ENCODE measurements at places on chromosomes 3 and 15.

GRCh38 chr3:67661089-67661488 lies 6.7 kb upstream of the SUCLG2 start:
- no peak for DNase-seq

DNA sequence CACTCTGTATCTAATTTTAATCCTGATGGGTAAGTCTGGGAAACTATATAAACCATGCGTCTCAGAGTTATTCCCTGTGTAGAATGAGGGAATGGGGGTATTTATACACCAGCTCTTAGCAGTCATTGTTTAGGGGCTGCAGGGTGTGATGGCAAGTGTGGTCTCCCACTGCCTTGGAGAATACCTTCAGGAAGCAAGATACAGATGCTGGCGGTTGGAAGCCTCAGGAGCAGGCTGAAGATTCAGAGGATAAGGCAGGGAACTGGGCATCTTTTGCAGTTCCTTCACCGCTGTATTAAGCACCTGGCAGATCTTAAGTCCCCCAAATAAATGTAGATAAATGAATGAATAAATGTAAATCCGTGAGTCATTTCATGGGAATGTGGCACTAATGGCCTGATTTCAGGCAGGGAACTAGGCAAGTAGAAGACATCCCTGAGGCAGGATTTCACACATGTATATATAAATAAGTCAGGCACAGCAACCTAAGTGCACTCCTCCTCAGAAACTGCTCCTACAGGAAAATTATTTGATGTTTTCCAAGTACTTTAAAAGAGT lies 209.2 kb upstream of the GADL1 start:
- no peak for DNase-seq

DNA sequence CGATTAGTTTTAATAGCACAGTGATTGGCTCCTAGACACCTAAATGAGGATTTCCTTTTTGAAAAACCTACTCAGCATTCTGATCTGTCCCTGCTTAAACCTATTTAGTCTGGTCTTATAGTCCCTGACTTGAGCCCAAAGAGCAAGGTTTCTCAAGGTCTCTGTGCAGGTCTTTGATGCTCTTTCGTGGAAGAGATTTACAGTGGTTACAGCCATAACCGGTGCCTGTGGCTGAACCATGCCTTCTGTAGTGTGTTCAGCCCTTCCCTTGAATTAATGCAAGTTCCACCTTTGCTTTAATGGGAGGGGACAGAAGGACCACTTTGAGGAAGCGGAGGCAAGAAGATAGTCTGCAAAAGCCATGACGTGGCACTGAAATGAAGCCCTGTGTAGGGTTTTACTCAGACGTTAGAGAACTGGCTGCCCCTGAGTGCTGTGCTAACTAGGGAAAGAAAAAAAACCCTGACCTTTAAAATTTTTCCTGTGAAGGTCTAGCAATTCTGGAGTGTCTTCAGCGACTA lies 43.0 kb downstream of the ZBTB38 start:
- no peak for DNase-seq

GRCh38 chr15:85340321-85340665 lies 40.1 kb upstream of the AKAP13 start:
- no peak for DNase-seq

DNA sequence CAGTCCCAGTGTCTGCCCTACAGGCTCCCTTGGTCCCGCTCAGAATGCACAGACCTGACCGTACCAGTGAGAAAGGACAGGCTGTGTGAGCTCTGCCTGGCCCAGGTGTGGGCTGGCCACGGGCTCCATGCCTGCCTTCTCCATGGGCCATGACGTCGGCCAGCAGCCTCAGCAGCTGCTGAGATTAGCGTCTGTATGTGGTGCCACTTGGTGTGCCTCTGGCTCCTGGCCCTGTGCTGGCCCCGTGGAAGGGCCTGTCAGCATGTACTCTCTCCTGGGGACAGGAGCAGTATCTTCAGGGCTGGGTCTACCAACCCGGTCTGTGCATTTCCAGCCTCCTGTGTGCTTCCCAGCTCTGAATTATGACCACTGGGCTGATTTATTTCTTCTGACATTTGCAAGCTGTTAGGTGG lies 25.7 kb downstream of the KLF13 start:
- no peak for DNase-seq

- no peak for DNase-seq
These were observed 137.7 kb downstream of the LIPC start for GRCh38 chr15:58569455-58569854.

DNA sequence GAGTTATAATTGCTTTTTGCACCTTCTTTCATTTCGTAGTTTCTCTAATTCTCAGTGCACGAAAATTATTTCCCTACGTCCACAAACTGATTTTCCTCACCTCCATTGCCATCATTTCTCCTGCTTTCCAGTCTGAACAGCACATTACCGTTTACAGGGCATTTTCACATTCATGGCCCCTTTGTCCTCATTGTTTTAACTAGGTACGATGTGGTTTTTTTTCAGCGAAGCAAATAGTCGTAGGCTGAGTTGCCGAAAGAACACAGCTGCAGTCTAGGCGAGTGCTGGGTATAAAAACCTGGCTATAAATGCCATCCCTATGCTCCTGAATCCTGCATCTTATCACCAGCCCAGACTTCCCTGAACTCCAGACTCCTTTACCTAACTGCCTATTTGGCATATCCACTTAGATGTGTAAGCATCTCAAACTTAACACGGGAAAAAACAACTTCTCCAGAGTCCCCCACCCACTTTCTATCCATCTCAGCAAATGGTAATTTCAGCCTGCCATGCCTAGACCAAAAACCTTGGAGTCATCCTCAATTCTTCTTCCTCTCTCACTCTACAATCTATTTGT lies 691 bp upstream of the FSIP1 start:
- DNase-seq = no peak

GRCh38 chr15:74317820-74318375 lies 49.5 kb downstream of the CYP11A1 start:
- DNase-seq = no peak

DNA sequence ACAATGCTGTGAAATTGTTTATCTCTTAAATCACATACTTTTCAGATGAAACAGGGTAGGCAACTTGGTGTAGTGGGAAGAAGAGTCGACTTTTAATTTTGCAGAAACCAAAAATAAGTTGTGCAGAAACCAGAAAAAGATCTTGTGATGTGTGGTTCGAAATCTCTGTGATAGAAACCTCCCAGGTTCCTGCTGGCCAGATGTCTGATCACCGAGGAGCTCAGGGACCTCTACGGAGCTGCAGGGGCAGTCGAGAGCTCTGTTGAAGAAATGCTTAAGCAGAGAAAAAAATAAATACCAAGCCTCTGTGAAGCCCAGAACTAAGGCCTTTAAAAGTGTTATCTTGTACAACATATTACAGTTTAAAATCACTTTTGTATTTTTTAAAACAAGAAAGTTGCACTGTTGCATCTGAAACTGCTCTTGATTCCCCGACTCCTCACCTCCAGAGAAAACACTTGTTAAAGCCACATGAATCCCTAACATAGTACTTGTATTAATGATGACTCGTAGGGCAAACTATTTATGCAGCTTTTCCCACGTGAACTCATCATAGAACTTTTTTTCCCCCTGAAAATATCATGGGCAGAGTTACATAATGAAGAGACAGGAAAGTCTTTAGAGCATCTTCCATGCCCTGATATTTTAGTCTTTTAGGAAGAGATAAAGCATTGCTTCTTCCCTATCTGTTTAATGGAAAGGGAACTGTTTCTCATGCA lies 51.3 kb downstream of the CCK start:
- no peak for DNase-seq

DNA sequence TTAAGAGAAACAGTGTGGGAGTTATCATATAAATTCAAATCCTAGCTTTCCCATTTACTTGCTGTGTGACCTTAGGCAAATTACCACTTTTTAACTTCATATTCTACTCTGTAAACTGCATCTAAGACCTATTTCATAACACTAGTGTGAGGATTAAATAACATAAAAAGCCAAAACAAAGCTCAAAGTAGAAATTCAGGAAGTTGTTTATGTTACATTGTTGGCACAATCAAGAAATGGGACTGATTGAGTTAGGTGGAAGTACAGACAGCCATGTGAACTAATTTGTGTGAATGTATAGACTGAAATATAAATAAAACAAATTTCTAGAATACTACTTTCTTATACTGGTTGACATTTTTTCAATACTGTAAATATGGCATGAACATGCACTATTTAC lies 131.7 kb downstream of the STAG1 start:
- no peak for DNase-seq

All from NCI-H1048 (cell line).